ENCODE measurements at places on chromosomes 7 and 10. TPM values are rescaled to one million over a fixed set of nuclear protein-coding genes. Genes with fewer than 3 reads are reported as not detected.

The SFTPA1 gene
- not detected for total RNA-seq

The TEX47 gene
- total RNA-seq, result not detected

The PPIA gene
- total RNA-seq, result 3,731 TPM

The SSMEM1 gene
- total RNA-seq, result not detected

The LDB3 gene
- total RNA-seq, result 0.03 TPM

The CFAP58 gene
- 2.0 TPM for total RNA-seq

The LYZL2 gene
- total RNA-seq, result not detected

The CALCR gene
- 4.0 TPM for total RNA-seq

The SEC31B gene
- 3.2 TPM for total RNA-seq

The PCDH15 gene
- not detected for total RNA-seq

The SLC13A4 gene
- total RNA-seq, result 2.3 TPM

The BAMBI gene
- total RNA-seq, result 74.9 TPM

The ADCYAP1R1 gene
- total RNA-seq, result 1.8 TPM

The HOXA1 gene
- total RNA-seq, result 0.10 TPM

The HECW1 gene
- total RNA-seq, result 4.3 TPM

The NODAL gene
- 151 TPM for total RNA-seq

The PVRIG gene
- not detected for total RNA-seq

The NEUROG3 gene
- total RNA-seq, result 0.14 TPM

The HBP1 gene
- total RNA-seq, result 65.2 TPM

The SPDYE11 gene
- total RNA-seq, result not detected

The CISD1 gene
- total RNA-seq, result 71.7 TPM

All from H7 (cell line).